NCI-H1105 treated with DMSO at 0.1 percent for 48 hours (cell line): ENCODE measurements at places on chromosomes 6 and 20.
A peak's percentile ranks its signal among the peaks of the same experiment; 100 is the strongest.

DNA sequence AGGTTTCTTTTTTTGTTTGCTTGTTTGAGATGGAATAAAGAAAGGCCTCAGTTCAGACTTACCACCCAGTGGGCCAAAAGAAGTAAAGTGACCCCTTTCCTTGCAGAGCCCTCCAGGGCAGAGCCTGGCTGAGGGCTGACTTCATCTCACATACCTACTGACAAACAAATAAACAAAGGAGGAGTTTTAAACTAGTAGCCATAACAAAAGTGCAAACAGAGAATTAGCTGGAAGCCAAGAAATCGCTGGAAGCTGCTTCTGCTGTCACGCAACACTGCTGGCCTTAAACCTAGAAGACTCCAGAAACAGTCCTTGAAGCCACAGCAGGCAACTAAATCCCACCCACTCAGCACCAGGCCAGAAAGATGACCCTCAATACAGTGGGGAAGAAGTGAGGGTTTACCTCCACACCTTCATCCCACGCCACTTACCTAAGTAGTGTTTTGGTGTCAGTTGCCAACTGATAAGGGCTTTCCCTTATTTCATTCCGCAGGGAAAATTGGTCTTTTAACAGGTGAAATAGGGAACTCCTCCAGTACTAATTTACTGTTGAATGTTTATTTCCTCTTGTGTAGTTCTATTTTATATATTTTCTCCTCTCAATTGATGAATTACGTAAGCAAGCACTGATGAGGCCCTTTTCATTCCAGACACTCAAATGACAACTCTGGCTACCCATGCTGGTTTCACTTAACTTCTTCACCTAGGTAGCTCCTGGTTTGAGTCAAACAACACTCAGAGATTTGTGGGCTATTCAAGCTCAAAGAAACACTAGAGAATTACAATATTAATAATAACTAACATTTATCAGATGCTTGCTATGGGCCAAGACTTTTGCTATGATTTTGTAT is 46.2 kb downstream of the EDN1 start:
- no peak for DNase-seq

GRCh38 chr6:108665495-108666196 is 104.9 kb downstream of the FOXO3 start:
- no peak for DNase-seq

GRCh38 chr6:16079354-16079753 is 49.5 kb upstream of the MYLIP start:
- DNase-seq, result no peak

DNA sequence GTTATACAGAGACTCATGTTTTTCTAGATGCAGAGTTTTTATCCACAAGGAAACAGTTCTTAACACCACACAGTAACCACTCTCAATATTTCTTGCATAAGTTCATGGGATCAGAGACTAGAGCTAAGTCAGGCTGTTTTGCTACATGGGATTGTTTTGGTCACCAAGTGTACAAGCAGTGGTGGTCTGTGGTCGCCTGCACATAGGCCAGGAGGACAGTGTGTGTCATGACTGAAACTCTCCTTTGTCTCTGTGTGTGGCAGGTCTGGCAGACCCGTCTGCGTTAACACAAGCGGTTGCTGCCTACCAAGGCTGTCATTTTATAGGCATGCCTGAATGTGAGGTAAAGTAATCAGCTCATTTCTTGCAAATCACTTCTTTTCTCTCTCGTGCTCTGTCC is 18.9 kb downstream of the WRNIP1 start:
- DNase-seq, result no peak

DNA sequence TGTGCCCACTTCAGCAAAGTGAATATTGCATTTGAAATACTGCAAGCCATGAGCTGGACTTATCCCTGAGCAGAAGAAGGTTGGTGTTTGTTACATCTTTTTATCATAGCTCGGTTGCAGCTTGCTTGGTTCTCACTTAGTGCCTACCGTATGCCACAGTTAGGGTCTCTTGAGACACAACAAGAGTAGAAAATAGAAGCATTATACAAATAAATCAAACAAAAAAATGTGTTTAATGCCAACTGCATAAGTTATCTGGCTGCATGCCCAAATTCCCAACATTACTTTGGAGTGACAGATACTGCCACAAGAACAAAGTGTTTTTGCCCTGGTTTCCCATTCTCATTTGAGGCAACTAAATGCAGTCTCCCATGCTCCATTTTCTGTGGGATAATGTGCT is 53.9 kb upstream of the LAMP5 start:
- DNase-seq, result peak; percentile 3
